ENCODE measurements at places on chromosomes 13 and 19.

DNA sequence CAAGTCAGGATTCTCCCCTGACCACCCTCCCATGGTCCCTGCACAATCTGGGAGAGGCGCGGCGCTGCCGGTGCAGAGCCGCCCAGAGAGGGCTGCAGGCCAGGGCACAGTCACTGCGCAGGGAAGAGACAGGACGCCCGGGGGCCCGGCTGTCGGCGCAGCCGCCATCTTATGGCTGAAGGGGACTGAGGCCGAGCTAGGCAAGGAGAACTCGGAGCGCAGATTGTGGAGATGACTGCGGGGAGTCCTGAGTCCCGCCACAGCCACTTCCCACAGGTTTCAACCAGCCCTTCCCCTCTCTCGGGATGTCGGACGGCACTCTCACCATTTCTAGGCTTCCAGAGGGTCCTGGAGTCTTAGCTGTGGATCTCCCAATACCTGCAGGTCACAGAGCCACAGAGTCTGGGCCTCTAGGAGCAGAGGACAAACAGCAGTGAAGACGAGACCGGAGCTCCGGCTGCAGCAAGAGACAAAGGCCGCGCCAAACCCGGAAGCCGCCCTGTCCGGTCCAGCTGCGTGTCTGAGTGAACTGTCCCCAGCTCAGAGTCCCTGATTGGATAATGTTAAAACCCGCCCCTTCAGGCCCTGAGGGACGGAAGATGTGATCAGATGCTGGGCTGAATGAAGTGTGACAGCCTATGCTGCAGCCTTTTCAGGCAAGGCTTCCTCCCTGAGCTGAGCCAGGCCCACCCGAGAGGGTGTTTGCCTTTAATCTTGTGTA, at the start of gene ZNF708:
ZNF708 (minus strand) TSS at position 526 of the 721 bp plus-strand sequence; CDS start at position 328, 198 bp downstream.
- peak; percentile 47 for DNase-seq

DNA sequence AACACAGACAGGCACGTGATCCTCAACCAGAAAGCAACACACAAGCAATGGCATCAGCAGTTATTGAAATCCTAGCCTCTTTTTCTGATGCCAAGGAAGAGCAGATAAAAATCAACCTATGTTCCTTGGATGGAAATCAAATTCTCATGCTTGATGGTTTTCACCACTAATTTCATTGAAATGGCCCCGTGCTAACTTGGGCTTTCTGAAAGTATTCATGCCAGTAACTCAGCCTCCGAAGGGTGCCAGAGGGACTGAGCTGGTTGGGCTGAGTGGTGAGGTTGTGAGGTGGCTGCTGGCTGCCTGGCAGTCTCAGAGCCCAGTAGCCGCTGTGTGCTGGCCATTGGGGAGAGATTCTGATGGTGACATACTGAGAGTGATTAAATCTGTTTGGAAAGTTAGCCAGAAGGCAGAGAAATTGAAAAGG, 309.3 kb downstream of the DCT start:
- DNase-seq: no peak

DNA sequence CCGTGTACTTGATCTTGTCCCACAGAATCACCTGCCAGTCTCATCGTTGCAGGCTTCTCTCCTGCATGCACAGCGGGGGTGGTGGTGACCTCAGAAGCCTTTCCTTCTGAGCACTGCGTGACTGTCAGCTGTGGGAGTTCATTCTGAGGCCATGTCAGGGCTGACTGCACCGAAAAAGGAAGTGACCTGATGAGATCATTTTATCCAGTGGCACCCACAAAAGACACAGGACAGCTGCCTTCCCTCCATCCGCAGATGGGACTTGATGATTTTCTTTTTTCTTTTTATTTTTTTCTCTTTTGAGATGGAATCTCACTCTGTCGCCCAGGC, 89.7 kb downstream of the RAB20 start:
- DNase-seq: no peak

DNA sequence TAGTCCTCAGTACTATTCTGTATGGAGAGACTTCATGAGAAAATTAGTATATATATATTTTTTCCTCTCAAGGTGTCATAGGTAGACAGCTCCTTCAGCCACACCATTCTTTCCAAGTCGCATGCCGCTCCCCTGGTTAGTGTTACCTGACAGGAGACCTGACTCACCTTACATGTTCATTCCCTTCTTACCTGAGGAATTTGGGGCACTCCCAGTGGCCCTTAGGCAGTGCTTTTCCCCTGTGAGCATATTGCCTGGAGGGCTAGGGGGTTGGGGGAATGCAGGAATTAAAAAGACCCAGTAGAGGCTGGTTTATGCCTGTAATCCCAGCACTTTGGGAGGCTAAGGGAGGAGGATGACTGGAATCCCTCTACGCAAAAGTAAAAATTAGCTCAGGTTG, 9.0 kb upstream of the ACTN4 start:
- no peak for DNase-seq

DNA sequence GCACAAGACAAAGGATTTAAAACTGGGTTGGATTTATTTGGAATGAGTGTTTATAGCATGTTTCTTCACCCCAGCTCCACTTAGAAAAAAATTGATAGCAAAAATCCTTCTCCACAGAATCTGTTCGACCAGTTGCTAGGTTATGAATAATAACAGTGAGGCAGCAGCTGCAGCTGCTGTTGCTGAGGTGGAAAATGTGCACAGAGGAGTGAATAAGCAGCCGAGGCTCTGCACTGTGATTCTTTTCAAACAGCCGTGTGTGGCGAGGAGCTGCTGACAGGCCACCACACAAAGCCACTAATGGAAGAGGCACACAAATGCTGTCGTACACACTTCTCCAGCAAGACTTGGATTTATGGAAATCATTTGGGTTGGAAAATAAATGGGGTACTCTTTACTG, 6.4 kb upstream of the RASL11A start:
- no peak for DNase-seq
